ENCODE measurements at places on chromosomes 6 and 20.
A peak's percentile ranks its signal among the peaks of the same experiment; 100 is the strongest.

DNA sequence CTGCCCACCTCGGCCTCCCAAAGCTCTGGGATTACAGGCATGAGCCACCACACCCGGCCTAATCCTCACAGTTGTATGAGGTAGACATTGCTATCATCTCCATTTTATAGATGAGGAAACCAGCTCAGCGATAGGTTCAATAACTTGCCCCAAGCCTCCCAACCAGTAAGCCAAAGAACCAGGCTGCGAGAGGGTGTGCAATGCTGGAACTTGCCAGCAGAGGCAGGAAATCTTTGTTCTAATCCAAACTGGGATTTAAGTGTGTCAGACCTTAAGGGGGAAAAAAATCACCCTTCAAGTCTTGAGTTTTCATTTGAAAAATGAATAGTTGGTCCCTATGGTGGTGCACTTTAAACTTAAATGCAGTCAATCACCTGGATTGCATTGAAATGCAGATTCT lies 20.1 kb upstream of the RNGTT start:
- no peaks in the 10 kb centered on the region for H3K36me3 ChIP-seq
- no peak overlapping the region for H3K27ac ChIP-seq
- peaks cover 5% of the 10 kb centered on the region for H3K4me1 ChIP-seq
- H3K4me3 ChIP-seq, result no peak overlapping the region
- no peak for DNase-seq
- no peaks in the 10 kb centered on the region for H3K27me3 ChIP-seq

DNA sequence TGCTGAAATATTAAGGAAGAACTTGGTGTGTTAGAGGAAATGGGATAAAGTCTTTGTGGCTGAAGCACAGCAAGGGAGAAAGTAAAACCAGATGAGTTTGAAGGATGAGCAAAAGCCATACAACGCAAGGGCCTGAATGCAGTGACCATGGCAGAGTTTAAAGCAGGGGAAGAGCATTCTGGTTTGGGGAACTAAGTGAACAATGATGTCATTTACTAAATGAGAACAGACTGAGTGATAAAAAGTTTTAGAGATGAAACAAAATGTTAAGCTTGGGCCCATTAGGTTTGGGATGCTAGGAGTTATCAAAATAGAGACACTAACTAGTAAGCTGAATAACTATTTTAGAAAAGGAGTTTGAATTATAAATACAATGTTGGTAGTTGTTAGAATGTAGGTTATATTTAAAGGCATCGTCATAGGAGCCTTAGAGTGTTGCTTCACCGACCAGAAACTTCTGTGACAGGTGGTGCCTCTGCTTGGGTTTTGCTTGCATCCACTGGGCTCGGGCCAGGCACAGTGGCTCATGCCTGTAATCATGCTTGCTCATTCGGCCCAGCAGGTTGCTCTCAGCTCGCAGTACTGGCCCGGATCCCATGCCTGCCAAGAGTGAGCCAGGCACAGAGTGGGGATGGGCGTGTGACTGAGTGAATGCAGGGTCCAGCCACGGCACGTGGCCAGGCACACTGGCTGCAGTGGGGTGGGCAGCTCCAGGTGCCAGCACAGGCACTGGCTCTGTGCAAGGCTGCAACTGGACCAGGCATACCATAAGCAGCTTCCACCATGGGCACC lies 37.4 kb upstream of the OPRM1 start:
- H3K27me3 ChIP-seq, result no peaks in the 10 kb centered on the region
- H3K27ac ChIP-seq, result no peak overlapping the region
- no peak overlapping the region for H3K4me3 ChIP-seq
- H3K36me3 ChIP-seq, result no peaks in the 10 kb centered on the region
- no peak for DNase-seq
- H3K4me1 ChIP-seq, result no peaks in the 10 kb centered on the region

- H3K4me1 ChIP-seq, result peaks cover 14% of the 10 kb centered on the region
- no peak overlapping the region for H3K27ac ChIP-seq
- no peaks in the 10 kb centered on the region for H3K27me3 ChIP-seq
- no peak for DNase-seq
These were observed 40.0 kb upstream of the CLDN20 start for GRCh38 chr6:155223646-155224451.

- H3K27ac ChIP-seq, result no peak overlapping the region
- H3K4me1 ChIP-seq, result peaks cover 3% of the 10 kb centered on the region
- H3K27me3 ChIP-seq, result no peaks in the 10 kb centered on the region
- peak overlapping the region; percentile 90 for H3K4me3 ChIP-seq
These were observed 120.9 kb upstream of the SLC2A12 start for GRCh38 chr6:134173366-134173725.

DNA sequence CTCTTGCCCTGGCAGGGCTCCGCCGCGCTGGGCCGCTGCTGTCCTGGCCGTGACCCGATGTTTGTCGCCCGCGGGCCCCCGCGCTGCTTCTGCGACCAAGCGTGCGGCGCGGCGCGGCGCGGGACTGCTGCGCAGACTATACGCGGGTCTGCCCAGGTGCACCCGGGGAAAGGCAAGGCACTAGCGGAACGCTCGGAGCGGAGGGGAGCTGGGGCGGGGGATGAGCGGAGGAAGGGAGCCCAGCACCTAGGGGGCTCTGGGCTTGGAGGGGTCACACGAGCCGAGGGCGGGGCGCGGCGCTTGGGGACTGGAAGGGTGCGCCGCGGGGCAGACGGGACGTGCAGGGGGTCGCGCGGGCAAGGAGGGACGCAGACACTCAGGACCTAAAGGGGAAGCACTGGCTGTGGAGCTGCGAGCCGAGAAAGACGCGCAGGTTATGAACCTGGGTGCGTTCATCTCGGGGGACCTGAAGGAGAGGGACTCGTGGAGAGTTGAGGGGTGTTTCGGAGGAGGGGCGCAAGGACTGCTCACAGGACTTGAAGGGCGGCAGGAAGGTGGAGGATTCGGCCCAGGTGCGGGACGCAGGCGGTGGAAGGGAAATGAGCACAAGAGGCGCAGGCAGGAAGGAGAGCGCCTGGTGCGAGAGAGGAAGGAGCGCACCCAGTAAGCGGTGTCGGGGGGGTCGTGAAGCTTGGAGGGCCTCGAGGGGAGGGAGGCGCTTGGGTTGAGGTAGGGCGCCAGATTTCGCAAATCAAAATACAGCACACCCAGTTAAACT lies 40.8 kb upstream of the ZNFX1 start:
- no peak overlapping the region for H3K27ac ChIP-seq
- DNase-seq, result no peak
- peak overlapping the region; percentile 65 for H3K4me3 ChIP-seq
- peaks cover 10% of the 10 kb centered on the region for H3K4me1 ChIP-seq

DNA sequence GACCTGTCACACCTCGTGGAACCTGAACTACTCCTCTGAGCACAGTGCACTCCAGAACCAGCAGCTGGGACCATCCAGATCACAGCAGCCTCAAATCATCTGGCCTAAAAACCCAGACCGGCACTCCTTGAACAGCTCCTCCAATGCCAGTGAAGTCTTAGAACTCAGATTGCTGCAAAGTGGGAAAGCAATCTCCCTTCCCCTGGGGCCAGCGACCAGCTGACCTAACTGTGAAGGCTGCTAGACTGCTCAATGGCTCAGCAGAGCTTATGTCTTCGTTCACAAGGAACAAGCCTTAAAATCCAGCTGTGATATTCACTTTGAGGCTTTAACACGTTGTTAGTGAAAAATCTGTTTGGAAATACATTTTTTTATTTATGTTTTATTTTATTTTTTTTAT lies 243.2 kb downstream of the ANKRD60 start:
- no peak for DNase-seq
- H3K4me1 ChIP-seq, result no peaks in the 10 kb centered on the region
- H3K36me3 ChIP-seq, result no peaks in the 10 kb centered on the region

- DNase-seq, result no peak
- H3K4me1 ChIP-seq, result no peaks in the 10 kb centered on the region
- no peak overlapping the region for H3K4me3 ChIP-seq
- H3K27me3 ChIP-seq, result no peaks in the 10 kb centered on the region
These were observed 73.6 kb downstream of the KHDC1L start for GRCh38 chr6:73151732-73152131.
